ENCODE measurements at places on chromosomes 13 and 19.

DNA sequence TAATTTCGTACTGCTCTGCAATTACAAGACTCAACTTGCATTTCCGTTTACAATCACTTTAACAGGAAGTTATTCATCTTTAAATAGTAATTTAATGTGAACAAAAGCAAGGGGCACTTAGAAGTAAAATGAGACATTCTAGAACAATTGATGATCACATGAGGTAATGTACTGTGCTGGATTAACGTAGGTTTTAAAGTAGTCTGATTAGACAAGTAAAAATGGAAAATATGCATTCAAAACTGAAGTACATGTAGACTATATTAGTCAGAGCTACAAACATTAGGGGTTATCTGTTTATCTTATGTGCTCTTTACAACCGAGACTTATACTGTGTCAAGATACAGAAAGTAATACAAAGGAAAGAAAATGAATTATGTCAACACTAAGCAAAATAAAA lies 1528.0 kb downstream of the SLITRK5 start:
- no peak for DNase-seq

DNA sequence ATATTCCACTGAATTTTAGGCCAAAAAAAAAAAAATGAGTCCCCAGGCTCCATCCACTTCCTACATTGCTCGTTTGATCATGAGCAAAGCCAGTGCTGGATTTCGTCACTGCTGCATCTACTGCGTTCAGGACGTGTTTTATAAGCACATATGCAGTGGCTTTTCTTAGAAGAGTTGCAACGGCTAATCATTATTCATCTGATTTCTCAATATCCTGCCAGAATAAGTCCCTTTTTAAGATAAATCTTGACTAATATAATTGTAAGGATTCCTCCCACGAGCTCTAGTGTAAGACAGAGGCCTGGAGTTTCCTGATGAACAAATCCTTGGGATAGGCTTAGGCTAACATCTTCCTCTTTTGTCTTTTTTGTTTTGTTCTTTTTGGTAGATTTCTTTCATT lies 19.5 kb downstream of the FAM124A start:
- DNase-seq, result no peak

- DNase-seq, result no peak
Observed at GRCh38 chr19:5152767-5153532, 184.0 kb downstream of the KDM4B start.

- DNase-seq, result no peak
Observed at GRCh38 chr19:8607386-8607785, 3.1 kb downstream of the ADAMTS10 start.

- DNase-seq, result no peak
Observed at GRCh38 chr19:17525141-17525540, 13.7 kb downstream of the PGLS start.

DNA sequence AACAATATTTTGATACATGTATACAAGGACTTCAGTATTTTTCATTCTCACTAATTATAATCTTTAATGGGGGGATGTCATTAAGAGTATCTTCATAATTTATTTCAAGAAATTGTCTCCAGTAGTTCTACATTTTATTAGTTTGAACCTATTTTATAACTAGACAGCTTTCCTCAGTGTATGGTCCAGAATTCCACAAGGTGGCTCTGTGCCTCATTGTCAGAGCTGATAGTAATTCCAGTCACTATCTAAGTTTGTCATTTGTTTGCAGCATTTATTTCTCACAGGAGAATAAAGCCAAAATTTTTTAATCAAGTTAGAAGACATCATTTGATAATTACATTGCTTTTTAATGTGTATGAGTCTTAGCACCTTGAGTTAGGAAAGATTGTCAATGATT lies 1633.0 kb upstream of the PCDH20 start:
- no peak for DNase-seq

- no peak for DNase-seq
Observed at GRCh38 chr19:5984600-5984999, 6.7 kb upstream of the RANBP3 start.

DNA sequence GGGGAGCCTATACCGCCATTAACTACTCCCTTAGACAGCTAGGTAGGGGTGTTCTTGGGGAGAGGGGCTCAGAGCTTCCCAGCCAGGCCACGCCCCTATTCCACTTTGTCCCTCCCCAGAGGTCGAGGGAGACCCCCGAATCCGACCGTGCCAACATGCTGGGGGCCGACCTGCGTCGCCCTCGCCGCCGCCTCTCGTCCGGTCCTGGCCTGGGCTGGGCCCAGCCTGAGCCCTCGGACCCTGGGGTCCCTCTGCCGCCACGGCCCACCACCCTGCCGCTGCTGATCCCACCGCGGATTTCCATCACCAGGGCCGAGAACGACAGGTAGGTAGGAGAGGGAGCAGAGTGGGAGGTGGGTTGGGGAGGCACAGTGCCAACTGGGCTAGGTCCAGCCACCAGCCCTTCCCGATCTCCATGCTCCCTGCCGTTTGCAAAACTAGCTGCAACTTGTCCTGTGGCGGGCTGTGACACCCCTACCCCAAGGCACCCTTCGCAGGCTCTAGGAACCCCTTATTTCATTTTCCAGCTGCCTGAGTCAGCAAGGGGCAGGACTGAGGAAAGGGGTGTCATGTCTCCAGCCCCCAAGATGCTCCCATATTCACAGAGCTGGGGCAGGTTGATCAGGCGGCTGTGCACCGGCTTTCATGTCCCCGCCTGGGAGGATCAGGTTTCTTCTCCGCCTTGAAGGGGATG lies 2.6 kb upstream of the PDE4A start:
- no peak for DNase-seq

DNA sequence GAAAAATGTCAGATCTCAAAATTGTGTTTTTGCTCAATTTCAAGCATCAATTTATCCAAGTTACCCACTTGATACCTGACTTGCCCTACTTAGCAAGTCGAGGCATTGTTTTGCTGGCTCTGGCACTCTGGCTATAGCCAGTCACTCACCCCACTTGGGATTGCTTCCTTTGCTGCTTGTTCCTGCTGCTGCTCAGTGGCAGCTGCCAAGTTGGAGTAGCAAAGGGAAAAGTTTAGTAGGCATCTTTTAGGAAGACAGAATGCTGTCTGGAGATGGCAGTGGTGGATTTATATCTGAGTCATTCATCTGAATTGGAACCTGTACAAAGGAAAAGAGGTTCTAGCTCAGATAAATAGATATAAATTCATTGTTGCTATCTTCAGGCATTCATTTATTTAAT lies 41.2 kb downstream of the PCCA start:
- DNase-seq, result no peak

DNA sequence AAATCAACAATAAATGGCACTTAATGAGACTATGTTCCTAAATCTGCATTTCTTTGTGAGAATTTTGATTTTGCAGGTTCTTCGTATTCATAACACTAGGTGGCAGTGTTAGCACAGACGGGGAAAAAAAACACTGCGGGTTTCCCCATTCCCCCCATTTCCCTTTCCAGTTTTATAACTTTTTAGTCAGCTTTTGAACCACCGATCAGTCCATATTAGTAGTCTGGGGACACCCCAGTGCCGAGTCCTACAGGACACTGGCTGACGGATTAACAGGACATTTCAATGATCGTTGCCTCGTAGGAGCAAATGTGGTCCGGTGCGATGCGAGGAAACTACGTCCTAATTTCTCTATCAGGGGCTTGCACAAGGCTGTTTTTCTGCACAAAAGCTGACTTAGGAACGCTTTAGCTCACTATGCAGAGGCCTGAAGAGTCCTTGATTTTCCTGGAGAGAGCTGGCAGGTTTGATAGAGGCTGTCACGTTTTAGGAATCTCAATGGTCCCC lies 234.3 kb downstream of the LMO7 start:
- DNase-seq, result peak; percentile 37

GRCh38 chr19:18274219-18274780 lies at the start of gene IQCN:
Gene IQCN, minus strand, starts transcription at chr19:18274452. Its CDS starts 4,974 bp downstream, at chr19:18269478.
- no peak for DNase-seq

GRCh38 chr13:58446979-58447378 lies 815.4 kb downstream of the PCDH17 start:
- no peak for DNase-seq

GRCh38 chr13:94063848-94064247 lies 415.6 kb downstream of the DCT start:
- no peak for DNase-seq
